Occipital lobe (tissue), 3 donors: ENCODE measurements at places on chromosomes 1 and 21. TPM values are rescaled to one million over a fixed set of nuclear protein-coding genes. Genes with fewer than 3 reads are reported as not detected.

LHX8 gene
- total RNA-seq = not detected

GRCh38 chr1:186454981-186455380, 5.9 kb downstream of the PDC start:
- DNase-seq = no peak

DNA sequence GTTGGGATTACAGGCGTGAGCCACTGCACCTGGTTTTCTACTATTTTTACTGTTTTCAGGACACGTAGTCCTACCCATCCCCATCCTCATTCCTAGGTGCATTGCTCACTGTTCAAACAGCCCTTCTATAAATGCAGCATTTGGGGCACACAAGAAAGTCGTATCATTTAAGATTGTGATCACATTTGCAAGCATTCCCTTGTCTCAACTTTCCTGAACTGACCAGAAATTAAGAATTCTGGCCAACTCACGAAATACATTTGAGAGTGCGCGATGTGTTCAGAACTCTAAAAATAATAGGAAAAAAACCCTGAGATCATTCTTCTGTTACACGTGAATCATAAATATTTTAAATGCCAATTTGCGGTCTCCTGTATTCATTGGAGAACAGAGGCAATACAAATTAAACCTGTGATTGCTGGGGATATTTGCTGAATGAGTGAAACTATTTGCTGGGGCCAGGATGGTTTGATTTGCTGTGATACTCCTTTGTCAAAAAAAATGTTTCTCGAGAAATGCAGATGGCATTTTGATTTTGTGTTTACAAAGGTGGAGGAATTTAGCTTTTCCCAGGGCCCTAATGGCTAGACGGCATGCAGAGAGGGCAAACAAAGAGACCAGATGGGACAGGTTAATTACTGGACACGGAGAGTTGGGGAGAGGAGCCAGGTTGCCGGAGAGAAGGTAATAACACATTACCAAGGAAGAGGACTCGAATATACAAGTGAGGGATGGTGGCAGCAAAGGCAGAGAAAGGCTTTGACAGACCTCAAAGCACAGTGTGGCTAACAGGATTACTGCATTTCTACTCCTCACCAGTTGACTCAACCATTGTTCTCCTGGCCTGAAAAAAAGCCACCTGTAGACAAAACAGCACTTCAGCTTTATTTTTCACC, 38.4 kb downstream of the STPG1 start:
- no peak for DNase-seq

GRCh38 chr21:43743947-43744346, 25.0 kb downstream of the PDXK start:
- no peak for DNase-seq

DNA sequence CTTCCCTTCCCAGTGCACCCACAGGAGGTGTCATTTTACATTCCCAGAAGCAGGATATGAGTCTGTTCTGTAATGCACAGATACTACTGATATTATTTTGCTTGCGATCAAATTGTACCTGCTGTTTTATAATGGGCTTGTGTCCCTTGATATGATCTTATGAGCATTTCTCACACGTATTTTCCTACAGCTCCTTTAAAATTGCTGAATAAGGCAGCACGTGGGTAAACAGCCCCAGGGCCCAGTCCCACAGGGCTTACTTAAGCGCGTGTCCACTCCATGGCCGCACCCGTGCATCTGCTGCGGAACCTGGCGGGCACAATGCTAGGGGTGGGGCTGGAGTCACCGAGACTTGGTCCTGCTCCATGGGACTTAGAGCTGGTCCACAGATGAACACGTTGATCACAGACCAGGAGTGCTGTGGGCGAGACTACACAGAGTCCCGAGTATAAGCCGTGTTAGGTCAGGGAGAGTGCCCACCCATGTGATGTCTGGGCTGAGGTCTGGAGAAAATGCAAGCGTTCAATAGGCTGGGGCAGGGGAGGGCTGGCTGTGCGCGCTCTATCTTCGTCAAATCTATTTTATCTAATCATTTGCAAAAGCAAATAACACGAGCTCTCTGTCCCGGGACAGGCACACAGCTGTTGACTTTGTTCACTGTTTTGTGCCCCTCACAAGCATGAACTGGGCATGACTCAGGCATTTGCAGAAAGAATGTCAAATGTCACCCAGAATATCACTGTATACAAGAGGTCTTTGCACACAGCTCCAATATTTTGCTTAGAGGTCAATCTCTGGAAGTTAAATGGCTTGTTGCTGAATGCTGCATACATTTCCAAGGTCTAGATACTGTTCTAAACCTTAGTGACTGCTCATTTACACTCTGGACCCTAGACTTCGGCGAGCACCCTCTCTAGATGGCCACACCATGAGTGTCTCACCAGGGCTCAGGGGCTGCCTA, 119.3 kb downstream of the CRYAA start:
- DNase-seq = no peak

GRCh38 chr1:168110896-168111545, 25.7 kb downstream of the GPR161 start:
- DNase-seq = no peak

LCE6A gene
- total RNA-seq = not detected

ADORA3 gene
- 3.6 TPM for total RNA-seq

NFYC gene
- 34.6 TPM for total RNA-seq

GRCh38 chr1:97581614-97582051, 339.2 kb downstream of the DPYD start:
- no peak for DNase-seq

NID1 gene
- 17.6 TPM for total RNA-seq

C1orf56 gene
- 3.4 TPM for total RNA-seq

- no peak for DNase-seq
These were observed 41.5 kb upstream of the SDC3 start for GRCh38 chr1:30950053-30950452.

- DNase-seq = no peak
These were observed 2.2 kb downstream of the RIPPLY3 start for GRCh38 chr21:37008724-37009123.

DNA sequence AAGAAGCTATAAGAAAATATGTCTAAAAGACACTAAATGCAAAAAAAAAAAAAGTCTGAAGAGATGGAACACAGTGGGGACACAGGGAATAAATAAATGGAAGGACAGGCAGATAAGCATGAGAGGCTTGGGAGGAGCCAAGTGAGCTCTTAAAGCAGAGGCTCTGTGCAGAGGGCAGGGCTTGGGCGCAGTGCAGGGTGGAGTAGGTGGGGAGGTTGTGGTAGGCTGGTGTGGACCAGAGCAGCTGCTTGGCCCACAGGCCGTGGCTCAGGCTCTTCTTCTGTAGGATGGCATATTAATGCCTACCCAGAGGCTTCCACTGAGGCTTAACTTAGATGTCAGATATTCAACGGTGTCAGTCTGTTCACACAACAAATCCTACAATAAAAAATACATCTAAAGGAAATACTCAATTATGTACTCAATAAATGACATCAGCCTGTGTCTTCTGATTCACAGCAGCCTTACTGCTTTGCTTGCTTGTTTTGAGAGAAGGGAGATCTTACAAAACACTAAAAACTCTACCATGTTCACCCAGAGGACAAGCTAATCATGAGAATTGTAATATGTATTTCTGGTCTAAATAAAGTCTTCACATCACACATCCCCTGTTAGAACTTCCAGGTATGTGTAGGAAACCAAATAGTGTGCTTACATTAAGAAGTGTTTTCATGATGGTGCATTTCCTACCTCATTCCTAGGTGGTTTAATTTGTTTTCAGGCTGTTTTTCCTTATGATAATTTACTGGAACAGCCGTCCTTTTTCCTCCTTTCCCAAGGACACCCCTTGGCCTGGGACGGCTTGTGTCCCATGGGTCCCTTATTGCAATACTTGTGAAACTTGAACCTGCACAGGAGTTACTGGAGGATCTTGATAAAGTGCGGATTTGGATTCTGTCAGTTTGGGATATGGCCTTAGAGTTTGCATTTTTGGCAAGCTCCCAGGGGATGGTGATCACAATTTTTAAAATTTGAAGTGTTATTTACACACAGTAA, 24.9 kb downstream of the DIP2A start:
- DNase-seq = no peak

- no peak for DNase-seq
These were observed 30.2 kb upstream of the NEK2 start for GRCh38 chr1:211705467-211706091.

DNA sequence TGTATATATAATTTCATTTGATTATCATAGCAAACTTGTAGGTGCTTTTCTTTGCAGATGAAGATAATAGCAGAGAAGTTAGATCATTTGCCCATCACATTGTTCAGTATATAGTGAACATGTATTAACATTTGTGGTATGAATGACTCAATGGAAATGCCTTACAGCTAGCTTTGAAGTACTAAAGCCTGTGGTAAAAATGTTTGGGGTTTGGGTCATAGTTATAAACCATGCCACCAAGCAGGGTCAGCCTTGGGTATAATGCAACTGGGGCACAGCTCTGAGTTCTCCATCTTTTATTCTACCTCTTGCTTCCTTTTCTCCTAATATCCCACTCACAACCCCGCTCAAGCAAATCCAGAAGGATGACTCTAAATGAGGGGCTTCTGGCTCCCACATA, 141.6 kb downstream of the KCNT2 start:
- DNase-seq = no peak
